Lower lobe of right lung (tissue), 2 donors: ENCODE measurements at places on chromosomes 1 and 21.

DNA sequence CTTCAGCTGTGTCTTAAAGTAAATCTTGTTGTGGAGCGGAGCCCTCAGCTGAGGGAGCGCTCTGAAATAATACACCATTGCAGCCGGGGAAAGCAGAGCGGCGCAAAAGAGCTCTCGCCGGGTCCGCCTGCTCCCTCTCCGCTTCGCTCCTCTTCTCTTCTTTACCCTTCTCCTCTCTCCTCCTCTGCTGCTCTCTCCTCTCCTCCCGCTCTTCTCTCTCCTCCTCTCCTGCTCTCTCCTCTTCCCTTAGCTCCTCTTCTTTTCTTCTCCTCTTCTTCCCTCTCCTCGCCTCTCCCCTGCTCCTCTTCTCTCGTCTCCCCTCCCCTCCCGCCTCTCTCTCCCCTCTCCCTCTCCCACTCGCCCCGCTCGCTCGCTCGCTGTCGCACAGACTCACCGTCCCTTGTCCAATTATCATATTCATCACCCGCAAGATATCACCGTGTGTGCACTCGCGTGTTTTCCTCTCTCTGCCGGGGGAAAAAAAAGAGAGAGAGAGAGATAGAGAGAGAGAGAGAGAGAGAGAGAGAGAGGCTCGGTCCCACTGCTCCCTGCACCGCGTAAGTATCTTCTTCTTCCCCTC lies at the start of gene PROX1:
PROX1 (plus strand) TSS at position 47 of the 580 bp plus-strand sequence. CDS start 8,563 bp downstream, outside the sequence.
- no peak for DNase-seq
- peak within 1 kb of the TSS; percentile 36 for H3K27ac ChIP-seq
- no peaks in the 10 kb centered on the region for H3K36me3 ChIP-seq
- H3K4me3 ChIP-seq = peak within 1 kb of the TSS; percentile 56
- peaks cover 66% of the 10 kb centered on the region for H3K27me3 ChIP-seq
- H3K4me1 ChIP-seq = peaks cover 30% of the 10 kb centered on the region

- no peak overlapping the region for H3K4me3 ChIP-seq
- no peak overlapping the region for H3K27ac ChIP-seq
- peaks cover 2% of the 10 kb centered on the region for H3K36me3 ChIP-seq
- H3K27me3 ChIP-seq = no peaks in the 10 kb centered on the region
- peaks cover 19% of the 10 kb centered on the region for H3K4me1 ChIP-seq
- no peak for DNase-seq
Observed at GRCh38 chr1:68196676-68197075, 35.6 kb downstream of the WLS start.

- H3K27me3 ChIP-seq = no peaks in the 10 kb centered on the region
- peaks cover 3% of the 10 kb centered on the region for H3K36me3 ChIP-seq
- peaks cover 51% of the 10 kb centered on the region for H3K4me1 ChIP-seq
- H3K27ac ChIP-seq = peak overlapping the region; percentile 25
Observed at GRCh38 chr21:45131537-45131999, 57.2 kb downstream of the ADARB1 start.

GRCh38 chr1:97913506-97914139 lies 7.2 kb downstream of the DPYD start:
- H3K4me1 ChIP-seq = peaks cover 22% of the 10 kb centered on the region
- no peaks in the 10 kb centered on the region for H3K27me3 ChIP-seq
- no peak overlapping the region for H3K27ac ChIP-seq
- no peaks in the 10 kb centered on the region for H3K36me3 ChIP-seq

DNA sequence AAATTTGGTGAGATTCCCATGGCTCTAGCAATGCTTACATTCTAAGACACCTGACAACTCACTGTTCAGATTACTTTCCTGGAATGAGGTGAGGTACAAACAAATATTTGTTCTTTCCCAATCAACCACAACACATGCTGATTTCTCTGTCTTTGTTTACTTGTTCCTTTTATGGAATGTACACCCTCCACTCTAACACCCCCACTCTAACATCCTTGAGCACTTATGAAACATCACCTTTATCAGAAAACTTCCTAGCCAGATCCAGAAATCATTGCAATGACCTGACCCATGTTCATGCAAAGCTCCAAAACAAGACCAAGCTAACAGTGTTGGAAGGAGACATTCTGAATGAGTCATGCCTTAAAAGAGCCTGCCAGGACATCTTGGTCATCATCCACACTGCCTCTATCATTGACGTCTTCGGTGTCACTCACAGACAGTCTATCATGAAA lies 35.5 kb downstream of the HSD3B1 start:
- no peak for DNase-seq
- H3K4me3 ChIP-seq = no peak overlapping the region
- no peaks in the 10 kb centered on the region for H3K4me1 ChIP-seq
- H3K27ac ChIP-seq = no peak overlapping the region

- no peaks in the 10 kb centered on the region for H3K4me1 ChIP-seq
- no peaks in the 10 kb centered on the region for H3K27me3 ChIP-seq
- no peak overlapping the region for H3K27ac ChIP-seq
- DNase-seq = peak; percentile 86
- H3K36me3 ChIP-seq = peaks cover 62% of the 10 kb centered on the region
Observed at GRCh38 chr1:119948342-119949214, 52.3 kb upstream of the ADAM30 start.

- peaks cover 4% of the 10 kb centered on the region for H3K4me1 ChIP-seq
- no peaks in the 10 kb centered on the region for H3K27me3 ChIP-seq
- no peaks in the 10 kb centered on the region for H3K36me3 ChIP-seq
- no peak overlapping the region for H3K27ac ChIP-seq
Observed at GRCh38 chr21:36841866-36842265, 124.6 kb downstream of the HLCS start.

GRCh38 chr1:4702932-4703331 lies 48.5 kb downstream of the AJAP1 start:
- H3K4me1 ChIP-seq = no peaks in the 10 kb centered on the region
- no peak overlapping the region for H3K27ac ChIP-seq
- H3K4me3 ChIP-seq = no peak overlapping the region

DNA sequence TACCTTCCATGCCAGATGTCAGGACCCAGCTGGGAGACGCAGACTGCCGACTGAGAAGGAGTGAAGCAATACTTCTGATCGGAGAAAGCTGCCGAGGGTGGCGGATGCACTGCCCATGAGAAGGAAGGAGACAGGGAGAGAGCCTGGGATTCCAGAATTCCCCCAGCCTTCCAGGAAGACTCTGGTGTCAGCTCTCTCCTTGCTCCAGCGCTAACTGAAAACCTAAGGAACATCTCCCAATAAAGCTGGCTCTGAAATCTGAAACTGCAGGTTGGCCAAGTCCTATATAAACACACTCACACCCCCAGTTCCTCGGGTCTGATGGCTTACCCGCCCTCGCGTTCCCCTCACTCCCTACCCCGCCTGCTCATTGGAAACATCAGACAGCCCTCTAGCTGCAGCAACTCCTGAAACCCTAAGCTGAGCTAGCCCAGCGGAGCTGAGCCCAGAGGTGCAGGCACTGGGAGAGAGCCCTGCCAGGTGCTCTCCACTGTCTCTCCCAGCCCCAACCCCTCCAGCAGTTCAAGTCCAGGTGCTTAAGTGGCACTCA lies 52.3 kb downstream of the PLEKHA6 start:
- peaks cover 9% of the 10 kb centered on the region for H3K4me1 ChIP-seq
- no peaks in the 10 kb centered on the region for H3K27me3 ChIP-seq
- peak overlapping the region; percentile 29 for H3K4me3 ChIP-seq
- H3K27ac ChIP-seq = no peak overlapping the region

DNA sequence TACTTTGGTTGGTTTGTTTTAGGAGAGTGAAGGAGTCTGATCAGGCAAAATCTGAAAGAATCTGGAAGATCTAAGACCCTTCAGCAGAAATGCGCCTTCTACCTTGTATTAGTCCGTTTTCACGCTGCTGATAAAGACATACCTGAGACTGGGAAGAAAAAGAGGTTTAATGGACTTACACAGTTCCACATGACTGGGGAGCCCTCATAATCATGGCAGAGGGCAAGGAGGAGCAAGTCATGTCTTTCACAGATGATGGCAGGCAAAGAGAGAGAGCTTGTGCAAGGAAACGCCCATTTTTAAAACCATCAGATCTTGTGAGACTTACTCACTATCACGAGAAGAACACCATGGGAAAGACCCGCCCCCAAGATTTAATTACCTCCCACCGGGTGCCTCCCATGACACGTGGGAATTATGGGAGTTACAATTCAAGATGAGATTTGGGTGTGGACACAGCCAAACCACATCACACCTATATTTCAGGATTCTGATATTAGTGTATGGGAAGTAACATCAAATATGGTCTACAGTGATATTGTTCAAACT lies 99.3 kb downstream of the GLUL start:
- H3K4me1 ChIP-seq = no peaks in the 10 kb centered on the region
- no peak overlapping the region for H3K27ac ChIP-seq
- H3K27me3 ChIP-seq = no peaks in the 10 kb centered on the region
- H3K4me3 ChIP-seq = no peak overlapping the region
- no peak for DNase-seq

GRCh38 chr1:31904339-31905092 lies 33.7 kb downstream of the PTP4A2 start:
- H3K4me1 ChIP-seq = peaks cover 15% of the 10 kb centered on the region
- no peak overlapping the region for H3K4me3 ChIP-seq
- H3K36me3 ChIP-seq = peaks cover 46% of the 10 kb centered on the region

DNA sequence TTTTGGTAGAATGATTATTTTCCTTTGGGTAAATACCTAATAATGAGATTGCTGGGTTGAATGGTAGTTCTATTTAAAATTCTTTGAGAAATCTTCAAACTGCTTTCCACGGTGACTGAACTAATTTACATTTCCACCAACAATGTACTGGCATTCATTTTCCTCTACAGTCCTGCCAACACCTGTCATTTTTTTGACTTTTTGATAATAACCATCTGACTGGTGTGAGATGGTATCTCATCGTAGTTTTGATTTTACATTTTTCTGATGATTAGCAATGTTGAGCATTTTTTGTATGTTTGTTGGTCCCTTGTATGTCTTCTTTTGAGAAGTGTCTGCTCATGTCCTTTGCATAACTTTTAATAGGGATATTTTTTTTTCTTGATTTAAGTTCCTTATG lies 23.5 kb downstream of the KCNK2 start:
- no peaks in the 10 kb centered on the region for H3K4me1 ChIP-seq
- no peak for DNase-seq
- no peaks in the 10 kb centered on the region for H3K36me3 ChIP-seq
- no peak overlapping the region for H3K27ac ChIP-seq
- no peak overlapping the region for H3K4me3 ChIP-seq

GRCh38 chr1:89516055-89516454 lies 8.6 kb upstream of the LRRC8B start:
- DNase-seq = no peak
- peaks cover 4% of the 10 kb centered on the region for H3K4me1 ChIP-seq
- no peaks in the 10 kb centered on the region for H3K36me3 ChIP-seq
- no peaks in the 10 kb centered on the region for H3K27me3 ChIP-seq
- no peak overlapping the region for H3K4me3 ChIP-seq

DNA sequence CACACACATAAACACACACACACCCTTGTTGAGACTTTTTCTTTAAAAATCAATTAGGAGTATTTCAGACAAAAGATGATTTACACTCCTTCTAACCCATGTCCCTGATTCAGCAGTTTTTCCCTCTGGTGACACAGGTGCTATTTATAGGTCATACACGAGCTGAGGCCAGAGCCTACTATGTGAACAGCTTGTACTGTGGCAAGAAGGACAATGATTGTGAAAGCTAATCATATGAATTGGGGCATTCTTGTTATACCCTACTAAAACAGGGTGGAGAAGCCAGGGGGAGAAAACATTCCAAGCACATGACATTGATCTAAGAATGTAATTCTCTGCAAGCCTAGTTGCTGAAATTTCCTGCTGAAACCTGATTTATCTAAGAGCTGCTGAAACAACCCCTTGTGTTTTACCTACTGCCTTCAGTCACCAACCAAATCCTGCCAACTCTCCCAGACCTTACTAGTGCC lies 60.3 kb downstream of the XCL1 start:
- no peak overlapping the region for H3K4me3 ChIP-seq
- H3K36me3 ChIP-seq = no peaks in the 10 kb centered on the region
- peaks cover 19% of the 10 kb centered on the region for H3K4me1 ChIP-seq
- H3K27me3 ChIP-seq = no peaks in the 10 kb centered on the region
- DNase-seq = no peak

DNA sequence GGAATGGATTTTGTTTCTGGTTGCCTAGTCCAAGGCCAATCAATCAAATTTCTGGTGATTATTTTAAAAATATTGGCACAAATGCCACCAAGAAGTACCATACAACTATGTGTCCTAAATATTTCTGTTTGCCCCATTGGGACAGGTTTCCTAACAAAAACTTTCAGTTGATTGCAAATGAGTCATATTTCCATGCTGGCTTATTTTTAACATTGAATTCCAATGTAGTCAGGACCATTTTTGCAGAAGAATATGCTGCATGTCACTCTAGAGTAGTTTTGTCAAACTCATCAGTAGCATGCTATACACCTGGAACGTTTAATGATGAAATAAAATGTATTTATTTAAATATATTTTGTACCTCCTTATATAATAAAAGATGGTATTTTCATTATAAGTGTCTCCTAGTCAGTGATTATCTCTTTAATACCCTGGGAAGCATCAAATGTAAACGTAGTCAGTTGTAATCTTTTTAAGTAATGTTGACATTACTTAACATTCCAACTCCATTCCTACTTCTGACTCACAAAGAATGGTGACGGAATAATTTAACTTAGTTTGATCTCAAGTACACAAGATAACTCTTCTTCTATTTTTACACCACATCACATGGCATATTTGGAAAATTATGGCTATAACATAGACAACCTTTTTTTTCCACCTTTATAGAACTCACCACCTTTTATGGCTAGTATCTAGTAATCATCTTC lies 39.0 kb upstream of the USH2A start:
- DNase-seq = no peak
- no peak overlapping the region for H3K4me3 ChIP-seq
- no peaks in the 10 kb centered on the region for H3K4me1 ChIP-seq
- no peaks in the 10 kb centered on the region for H3K27me3 ChIP-seq
- H3K27ac ChIP-seq = no peak overlapping the region

DNA sequence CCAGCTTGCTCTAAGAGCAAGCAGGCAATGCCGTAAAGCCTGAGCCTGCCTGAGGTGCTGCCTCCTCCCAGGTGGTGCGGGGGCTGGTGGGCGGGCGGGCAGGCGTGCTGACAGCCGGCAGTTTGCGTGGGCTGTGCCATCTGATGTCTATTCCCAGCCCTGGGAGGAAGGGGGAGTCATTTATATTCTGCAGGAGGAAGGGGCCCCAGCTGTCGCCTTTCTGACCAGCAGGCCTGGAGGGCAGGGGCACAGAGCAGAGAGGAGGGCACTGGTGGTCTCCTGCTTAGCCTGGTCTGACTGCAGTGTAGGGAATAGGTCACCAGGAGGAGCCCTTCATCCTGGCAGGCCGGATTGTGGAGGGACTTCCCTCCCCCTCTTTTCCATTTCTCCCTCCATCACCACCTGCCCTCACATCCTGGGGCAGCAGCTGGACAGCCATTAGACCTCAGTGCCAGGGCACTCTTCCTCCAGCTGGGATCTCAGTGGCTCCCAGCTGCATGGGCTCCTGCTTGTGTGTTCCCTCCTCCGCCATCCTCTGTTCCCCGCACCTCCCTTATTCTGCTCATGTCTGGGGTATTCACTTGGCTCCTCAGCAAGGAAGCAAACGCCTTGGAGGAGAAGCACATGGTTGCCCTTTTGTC lies 4.4 kb downstream of the CYB561D1 start:
- H3K4me3 ChIP-seq = no peak overlapping the region
- no peak for DNase-seq
- peaks cover 40% of the 10 kb centered on the region for H3K36me3 ChIP-seq
- H3K27ac ChIP-seq = no peak overlapping the region
- H3K27me3 ChIP-seq = no peaks in the 10 kb centered on the region
